Frontal cortex (tissue), 4 donors: ENCODE measurements at places on chromosomes 1 and 21. TPM values are rescaled to one million over a fixed set of nuclear protein-coding genes. Genes with fewer than 3 reads are reported as not detected.

Gene SPATA1
- 1.2 TPM for total RNA-seq

Gene NR0B2
- not detected for total RNA-seq

Gene GSTM1
- total RNA-seq: 4.1 TPM

Gene RGS13
- not detected for total RNA-seq

Gene INAVA
- total RNA-seq: 0.82 TPM

Gene PSEN2
- total RNA-seq: 33.4 TPM

Gene C1orf21
- 24.9 TPM for total RNA-seq

Gene TEKT2
- total RNA-seq: 10.6 TPM

Gene FMO4
- 0.82 TPM for total RNA-seq

Gene INSRR
- under 0.01 TPM for total RNA-seq

Gene UQCRHL
- 2.9 TPM for total RNA-seq

Gene LRRN2
- 7.7 TPM for total RNA-seq

Gene JAM2
- 15.5 TPM for total RNA-seq

Gene SYNC
- 3.7 TPM for total RNA-seq

Gene NBPF4
- total RNA-seq: not detected

Gene SLC26A9
- total RNA-seq: not detected

Gene OR2T29
- not detected for total RNA-seq

Gene TADA1
- 66.9 TPM for total RNA-seq

Gene DCDC2B
- not detected for total RNA-seq

Gene TMEM200B
- 0.82 TPM for total RNA-seq

Gene ADORA1
- total RNA-seq: 11.0 TPM

Gene NECAP2
- 20.8 TPM for total RNA-seq

Gene KRTAP10-4
- not detected for total RNA-seq

Gene CD34
- total RNA-seq: 0.82 TPM

Gene MRPL39
- 34.2 TPM for total RNA-seq

Gene NBPF10
- 0.41 TPM for total RNA-seq

Gene PPIAL4G
- total RNA-seq: 0.41 TPM

Gene NCDN
- 65.6 TPM for total RNA-seq

Gene RHBDL2
- 0.41 TPM for total RNA-seq

Gene TAGLN2
- 18.8 TPM for total RNA-seq

Gene TPRG1L
- 23.6 TPM for total RNA-seq

Gene OR2T33
- total RNA-seq: not detected
